ENCODE measurements at places on chromosomes 4 and X. TPM values are rescaled to one million over a fixed set of nuclear protein-coding genes. Genes with fewer than 3 reads are reported as not detected.

Gene KDR
- not detected for total RNA-seq

Gene MAGEE2
- total RNA-seq = not detected

Gene RAB39B
- total RNA-seq = 0.07 TPM

Gene ARHGAP36
- not detected for total RNA-seq

Gene TRO
- total RNA-seq = 0.14 TPM

Gene RBM10
- total RNA-seq = 31.4 TPM

Gene ADH1B
- total RNA-seq = not detected

Gene MAGEC1
- total RNA-seq = not detected

Gene GIMD1
- total RNA-seq = not detected

Gene BST1
- 0.14 TPM for total RNA-seq

Gene POLN
- 1.4 TPM for total RNA-seq

Gene CYLC1
- not detected for total RNA-seq

Data from nasal cavity respiratory epithelium epithelial cell of viscerocranial mucosa (primary cell).